Pons (tissue), 1 donor: ENCODE measurements at places on chromosomes 7 and 10.

DNA sequence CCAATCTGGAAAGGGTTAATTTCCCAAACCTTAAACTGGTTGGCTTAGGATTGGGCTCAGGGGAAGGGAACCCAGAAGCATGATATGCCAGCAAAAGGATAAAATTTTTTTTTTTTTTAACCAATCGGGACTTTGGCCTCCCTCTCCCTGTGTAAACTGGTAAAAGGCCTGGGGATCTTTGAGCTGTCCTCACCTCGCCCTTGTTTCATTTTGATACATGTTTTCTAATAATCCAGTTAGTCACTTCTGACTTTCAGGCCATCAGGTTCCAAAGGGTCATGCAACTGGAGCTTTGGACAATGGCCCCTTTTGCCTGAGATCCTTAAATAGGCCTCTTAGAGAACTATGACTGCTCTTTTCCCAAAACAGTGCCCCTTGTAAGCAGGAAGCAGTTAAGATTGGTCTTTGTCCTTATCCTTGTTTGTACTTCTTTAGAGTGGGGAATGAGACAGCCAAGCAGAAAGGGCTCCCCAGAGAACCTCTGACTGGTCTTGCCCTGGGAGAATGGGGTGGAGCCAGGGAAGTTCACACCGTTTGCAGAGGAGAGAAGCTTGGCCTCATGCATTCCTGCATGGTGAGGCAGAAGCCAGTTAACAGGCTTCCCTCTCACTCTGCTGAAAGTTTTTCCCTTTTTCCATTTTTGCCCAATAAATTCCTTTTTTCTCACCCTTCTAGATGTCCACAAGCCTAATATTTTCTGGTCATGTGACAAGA lies 424.2 kb upstream of the CNTNAP2 start:
- DNase-seq: no peak

DNA sequence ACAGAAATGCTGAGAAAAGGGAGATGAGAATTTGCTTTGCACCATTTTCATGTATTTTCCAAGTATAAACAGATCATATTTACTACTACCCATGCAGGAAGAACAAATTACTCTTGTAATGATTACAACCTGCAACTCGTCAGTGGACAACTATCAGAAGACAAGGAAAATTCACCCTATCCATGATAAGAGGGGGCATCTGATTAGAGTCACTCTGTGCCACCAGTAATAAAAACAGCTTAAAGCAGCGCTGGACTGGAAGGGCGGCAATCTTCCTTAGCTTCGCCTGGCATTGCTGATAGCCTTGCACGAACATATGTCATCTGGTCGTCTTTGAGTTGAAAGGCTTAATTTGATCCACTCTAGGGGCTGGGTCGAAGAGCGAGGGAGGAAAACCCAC lies 162.7 kb downstream of the SFMBT2 start:
- DNase-seq: no peak

- peak; percentile 57 for DNase-seq
These were observed 11.0 kb upstream of the AHCYL2 start for GRCh38 chr7:129213828-129214227.

DNA sequence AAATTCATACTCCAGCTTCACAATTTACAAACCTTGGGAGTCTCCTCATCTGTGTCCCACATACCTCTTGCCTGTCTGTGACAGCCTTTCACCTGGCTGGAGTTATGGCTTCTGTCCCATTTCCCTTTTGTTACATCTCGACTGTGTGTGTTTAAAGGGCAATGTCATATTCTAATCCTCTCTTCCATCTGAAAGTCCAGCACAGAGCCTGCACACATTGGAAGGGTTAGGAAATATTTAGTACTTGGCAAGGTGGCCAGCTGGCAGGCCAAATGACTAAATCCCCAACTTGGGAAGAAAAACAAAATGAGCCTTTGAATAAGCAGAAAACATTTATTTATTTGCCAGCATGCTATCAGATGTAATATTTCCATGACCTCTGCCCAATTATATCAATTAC lies 120.1 kb upstream of the STK17A start:
- DNase-seq: peak; percentile 29

- no peak for DNase-seq
These were observed 15.5 kb upstream of the SFMBT2 start for GRCh38 chr10:7426349-7426748.

DNA sequence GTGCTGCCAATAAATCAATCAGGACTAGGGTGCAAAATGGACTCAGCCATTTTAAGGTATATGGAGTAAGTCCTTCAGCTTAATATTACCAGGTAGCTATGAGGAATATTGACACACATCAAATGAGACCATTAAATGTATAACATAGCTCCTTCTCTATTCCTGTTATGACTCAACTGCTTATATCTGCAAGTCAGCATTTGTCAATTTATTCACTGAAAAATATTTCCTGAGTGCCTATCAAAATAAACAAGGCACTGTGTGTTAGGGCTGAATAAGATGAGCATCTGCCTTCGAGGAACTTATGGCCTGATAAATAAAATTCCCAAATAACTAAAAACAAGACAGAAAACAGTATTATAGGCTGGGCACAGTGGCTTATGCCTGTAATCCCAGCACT lies 113.8 kb downstream of the CDK6 start:
- DNase-seq: no peak

- no peak for DNase-seq
These were observed 3.0 kb downstream of the CALU start for GRCh38 chr7:128742206-128742605.

DNA sequence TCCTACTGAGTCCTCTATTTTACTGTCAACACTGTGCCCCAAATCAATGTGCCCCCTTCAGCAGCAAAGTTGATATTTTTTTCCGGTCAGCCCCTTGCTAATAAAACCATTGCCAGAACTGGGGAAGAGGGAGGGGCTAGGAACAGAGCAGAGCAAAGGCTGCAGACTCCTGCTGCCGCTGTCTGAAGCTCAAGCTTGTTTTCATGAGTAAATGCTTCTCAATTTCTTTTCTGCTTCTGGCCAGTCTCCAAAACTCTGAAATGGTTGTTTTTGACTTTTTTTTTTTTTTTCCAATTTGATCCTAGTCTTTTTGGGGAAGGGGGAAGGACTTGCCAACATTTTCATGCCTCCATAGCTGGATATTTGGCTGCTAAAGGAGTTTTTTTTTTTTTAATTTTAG lies 26.7 kb upstream of the PROSER2 start:
- DNase-seq: no peak

- DNase-seq: no peak
These were observed 17.0 kb downstream of the PRKCQ start for GRCh38 chr10:6563075-6563474.

GRCh38 chr7:35677582-35678356 lies 17.2 kb downstream of the HERPUD2 start:
- DNase-seq: no peak

- no peak for DNase-seq
These were observed 99.8 kb downstream of the KCNMA1 start for GRCh38 chr10:77537720-77538373.

DNA sequence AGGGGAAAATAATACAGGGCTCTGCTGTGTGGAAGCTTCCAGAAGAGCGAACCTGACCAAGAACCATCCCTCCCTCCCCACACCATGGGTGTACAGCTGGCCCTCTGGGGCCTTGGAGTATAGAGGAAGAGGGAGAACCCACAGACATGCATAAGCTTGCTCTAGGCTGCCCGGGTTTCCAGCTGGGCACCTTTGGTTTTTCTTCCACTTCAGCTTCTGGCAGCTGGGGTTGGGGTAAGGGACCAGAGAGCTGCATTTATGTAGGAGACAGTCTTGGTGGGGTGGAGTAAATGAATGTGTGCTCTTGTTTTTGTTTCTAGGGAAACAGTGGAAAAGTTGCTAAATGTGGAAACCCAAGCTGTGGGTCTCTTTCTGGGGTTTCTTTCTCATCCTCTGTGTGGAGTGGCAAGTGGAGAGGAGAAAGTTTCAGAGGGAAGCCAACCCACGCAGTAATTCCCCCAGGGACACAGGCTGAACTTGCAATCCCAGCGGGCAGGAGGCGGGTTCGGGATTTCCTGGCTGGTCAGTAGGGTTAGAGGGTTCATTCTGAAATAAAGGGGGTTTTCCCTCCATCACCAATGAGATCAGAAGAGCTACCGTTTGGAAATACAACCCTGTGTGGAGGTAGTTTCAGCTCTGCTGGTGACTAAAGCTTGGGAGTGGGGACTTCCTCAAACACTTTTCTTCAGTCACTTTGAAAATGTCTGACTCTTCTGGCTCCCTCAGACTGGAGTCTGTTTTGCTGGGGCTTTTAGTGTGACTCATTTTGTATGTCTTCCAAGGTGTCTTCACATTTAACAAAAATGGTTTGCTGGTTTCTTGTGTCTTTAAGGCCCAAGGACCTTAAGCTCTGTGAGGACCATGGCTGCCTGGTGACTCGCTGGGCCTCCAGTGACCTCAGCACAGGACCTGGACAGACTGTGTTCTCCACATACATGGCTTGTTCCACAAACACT lies 22.2 kb upstream of the SRGN start:
- DNase-seq: no peak

- DNase-seq: no peak
These were observed 37.2 kb upstream of the BMPER start for GRCh38 chr7:33868166-33868565.

DNA sequence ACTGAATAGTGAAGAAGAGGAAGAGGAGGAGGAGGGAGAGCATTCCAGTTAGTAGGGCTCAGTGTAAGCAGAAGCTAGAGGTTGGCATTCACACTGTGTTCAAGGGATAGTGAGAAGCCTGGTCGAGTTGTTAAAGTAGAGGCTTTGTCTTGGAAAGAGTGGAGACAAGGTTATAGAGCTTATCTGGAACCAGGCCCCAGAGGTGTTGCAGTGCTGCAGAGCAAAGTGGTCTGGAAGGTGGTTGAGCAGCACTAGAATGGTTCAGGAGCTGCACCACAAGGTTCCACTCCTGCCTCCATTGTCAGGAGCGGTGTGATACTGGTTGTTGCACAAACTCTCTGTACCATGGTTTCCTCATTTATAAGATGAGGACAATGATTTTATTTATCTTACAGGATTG lies 8.8 kb upstream of the PCGF5 start:
- DNase-seq: no peak

- DNase-seq: no peak
These were observed 20.4 kb upstream of the RHBDD2 start for GRCh38 chr7:75858410-75858809.
